ENCODE measurements at places on chromosomes 1 and 21.

DNA sequence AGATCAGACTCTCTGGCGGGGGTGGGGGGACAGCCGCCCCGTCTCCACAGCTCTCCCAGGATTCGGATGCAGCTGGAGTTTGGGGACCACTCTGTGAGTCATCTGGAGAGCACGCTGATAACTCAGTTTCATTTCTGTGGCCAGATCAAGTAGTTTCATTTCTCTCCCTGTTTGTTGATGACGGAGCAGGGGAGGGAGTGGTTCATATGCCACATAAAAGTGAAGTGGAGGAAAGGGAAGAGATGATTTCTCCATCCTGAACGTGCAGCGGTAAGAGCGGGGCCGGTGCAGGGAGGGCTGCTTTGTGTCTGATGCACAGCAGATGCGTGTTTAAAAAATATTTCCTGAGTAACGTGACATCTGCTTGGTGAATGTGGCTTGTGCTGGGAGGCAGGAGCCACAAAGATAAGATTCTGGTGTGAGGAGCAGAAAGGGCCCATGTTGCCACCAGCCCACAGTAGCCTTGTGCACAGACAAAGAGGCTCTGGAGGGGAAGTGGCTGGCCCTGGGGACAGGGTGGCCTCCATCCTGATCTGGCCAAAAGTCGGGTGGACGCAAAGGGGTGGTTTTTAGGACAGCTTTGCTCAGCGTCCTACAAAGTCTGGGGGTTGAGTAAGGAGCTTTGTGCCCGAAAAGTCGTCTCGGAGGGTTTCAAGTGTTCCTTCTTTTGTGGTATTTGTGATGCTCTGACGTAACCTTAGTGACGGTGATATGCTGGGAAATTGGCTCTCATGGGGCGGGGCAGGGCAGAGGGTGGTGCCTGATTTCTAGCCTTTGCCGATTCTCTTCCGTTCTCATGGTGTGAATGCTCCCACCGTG lies at the start of gene MX2:
MX2 (plus strand) TSS at position 242 of the 819 bp plus-strand sequence. CDS start 14,880 bp downstream, outside the sequence.
- no peak for DNase-seq

- DNase-seq: peak; percentile 57
Observed at GRCh38 chr1:184296466-184297243, 90.2 kb upstream of the C1orf21 start.

DNA sequence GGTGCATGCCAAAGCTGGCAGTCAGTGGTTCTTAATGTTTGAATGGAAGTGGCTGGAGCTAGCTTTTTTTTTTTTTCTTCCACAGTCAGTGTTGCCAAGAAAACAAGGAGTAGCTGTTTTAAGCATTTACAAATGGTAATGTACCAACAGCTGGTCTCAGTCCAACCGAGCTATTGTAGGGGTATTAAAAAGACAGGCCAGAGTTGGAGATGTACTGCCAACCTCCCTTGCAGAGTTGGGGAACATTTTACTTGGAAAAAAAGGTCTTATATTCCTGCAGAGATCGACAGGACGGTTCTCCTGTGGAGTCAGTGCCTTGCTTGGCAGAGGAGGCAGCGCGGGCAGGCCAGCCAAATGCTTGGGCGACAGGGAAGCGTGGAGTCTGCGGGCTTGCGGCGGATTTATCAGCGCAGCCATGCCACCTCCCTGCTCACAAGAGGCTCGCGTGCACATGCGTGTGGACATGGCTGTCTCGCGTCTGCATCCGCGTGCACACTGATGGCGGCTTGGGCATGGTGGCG lies 338.1 kb downstream of the RPS6KC1 start:
- peak; percentile 70 for DNase-seq

DNA sequence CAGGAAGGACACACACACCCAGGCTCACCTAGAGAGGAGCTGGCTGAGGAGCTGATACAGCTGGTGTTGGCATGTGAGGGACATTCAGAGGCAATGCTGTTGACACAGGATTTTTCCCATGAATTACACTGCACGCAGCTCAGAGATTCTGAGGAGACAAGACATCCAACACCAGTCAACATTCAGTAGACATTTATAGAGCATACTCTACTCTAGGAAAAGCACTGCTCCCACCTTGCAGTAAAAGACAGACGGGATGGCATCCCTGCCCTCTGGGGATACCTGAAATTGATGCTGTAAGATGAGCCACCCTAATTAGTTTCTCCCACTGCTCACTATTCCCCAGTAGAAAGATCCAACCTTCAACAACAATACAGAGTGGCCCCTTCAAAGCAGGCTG lies 5.1 kb downstream of the LYPD8 start:
- DNase-seq: no peak

GRCh38 chr1:15477646-15478212 lies 1.8 kb downstream of the CELA2B start:
- no peak for DNase-seq

DNA sequence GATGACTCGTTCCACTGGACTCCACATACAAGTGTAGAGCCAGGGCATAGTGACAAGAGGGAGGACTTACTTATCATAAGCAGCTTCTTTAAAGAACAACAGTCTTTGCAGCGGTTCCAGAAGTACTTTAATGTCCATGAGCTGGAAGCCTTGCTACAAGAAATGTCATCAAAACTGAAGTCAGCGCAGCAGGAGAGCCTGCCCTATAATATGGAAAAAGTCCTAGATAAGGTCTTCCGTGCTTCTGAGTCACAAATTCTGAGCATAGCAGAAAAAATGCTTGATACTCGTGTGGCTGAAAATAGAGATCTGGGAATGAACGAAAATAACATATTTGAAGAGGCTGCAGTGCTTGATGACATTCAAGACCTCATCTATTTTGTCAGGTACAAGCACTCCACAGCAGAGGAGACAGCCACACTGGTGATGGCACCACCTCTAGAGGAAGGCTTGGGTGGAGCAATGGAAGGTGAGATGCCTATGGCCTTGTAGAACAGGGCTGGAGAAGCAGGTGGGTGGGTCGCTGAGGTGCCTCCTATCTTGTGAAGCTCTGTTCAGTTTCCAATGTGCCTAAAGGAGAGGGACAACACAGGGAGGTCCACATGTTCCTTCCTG lies 12.1 kb downstream of the MIA3 start:
- DNase-seq: no peak

GRCh38 chr1:33379631-33380354 lies 51.1 kb downstream of the PHC2 start:
- no peak for DNase-seq

- peak; percentile 78 for DNase-seq
Observed at GRCh38 chr1:224289396-224289795, 40.6 kb downstream of the NVL start.

GRCh38 chr1:41434306-41434705 lies 50.2 kb downstream of the EDN2 start:
- DNase-seq: no peak

GRCh38 chr1:25795946-25796810 lies 3.8 kb upstream of the SELENON start:
- no peak for DNase-seq

DNA sequence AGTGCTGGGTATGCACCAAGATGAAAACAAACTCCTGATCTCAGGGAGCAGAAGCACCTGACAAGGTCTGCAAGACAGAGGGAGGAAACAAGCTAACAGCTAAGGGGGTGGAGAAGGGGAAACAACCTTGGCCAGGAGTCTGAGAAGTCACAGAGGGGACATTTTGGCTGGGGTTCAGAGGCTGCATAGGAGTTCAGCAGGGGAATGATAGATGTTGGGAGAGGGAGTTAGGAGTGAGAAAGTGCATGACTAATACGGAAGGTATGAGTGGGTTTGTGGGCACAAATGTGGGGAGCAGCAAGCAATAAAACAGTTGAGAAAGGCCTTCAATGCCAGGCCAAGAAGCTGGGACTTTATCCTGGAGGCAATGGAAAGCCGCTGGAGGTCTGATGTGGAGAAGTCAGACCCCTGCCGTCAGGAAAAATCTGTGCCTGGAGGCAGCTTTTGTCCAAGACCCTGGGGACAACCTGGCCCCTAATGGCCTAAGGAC lies 16.4 kb downstream of the EPHA2 start:
- DNase-seq: no peak

- DNase-seq: no peak
Observed at GRCh38 chr21:26095131-26095530, 75.4 kb downstream of the APP start.

- no peak for DNase-seq
Observed at GRCh38 chr1:243435836-243436235, 180.0 kb downstream of the SDCCAG8 start.

DNA sequence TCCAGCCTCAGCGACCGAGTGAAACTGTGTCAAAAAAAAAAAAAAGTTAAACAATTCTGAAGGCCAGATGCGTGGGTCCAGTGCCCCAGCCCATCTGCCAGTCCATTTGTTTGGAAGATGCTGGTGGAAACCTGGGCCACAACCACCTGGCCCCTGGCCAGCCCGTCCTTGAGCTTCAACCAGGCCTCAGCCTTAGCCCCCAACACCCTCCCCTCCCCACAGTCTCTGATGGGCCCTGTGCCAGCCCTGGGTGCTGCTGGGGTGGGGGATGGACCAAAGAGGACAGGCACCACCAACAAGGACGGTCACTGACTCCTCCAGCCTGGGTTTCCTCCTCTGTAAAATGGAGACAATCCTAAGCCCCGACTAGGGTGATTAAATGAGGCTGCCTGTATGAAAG lies 19.6 kb upstream of the PLEKHG5 start:
- no peak for DNase-seq

GRCh38 chr1:42189931-42190853 lies 25.6 kb upstream of the GUCA2A start:
- DNase-seq: no peak

- no peak for DNase-seq
Observed at GRCh38 chr1:231653632-231654031, 27.0 kb downstream of the DISC1 start.

DNA sequence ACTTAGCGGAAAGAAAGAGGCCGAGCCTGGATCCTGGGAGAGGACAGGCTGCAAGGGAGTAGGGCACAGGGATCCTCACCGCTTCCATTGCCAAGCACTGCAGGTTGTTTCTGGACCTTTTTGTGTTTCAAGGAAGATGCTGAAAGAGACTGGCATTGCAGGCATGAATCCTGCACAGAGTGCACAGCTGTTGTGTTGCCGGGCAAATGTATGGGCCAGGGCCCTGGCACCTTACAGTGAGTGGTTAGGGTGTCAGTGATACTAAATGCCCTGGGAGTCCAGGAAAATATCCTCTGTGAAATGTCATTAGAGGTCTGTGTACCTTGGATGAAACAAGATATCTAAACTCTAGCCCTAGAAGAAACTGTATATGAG lies 145.5 kb upstream of the FGGY start:
- DNase-seq: no peak

- peak; percentile 17 for DNase-seq
Observed at GRCh38 chr1:72915581-72915980, 633.2 kb upstream of the NEGR1 start.

GRCh38 chr1:228304766-228305395 lies 97.0 kb downstream of the OBSCN start:
- DNase-seq: no peak

DNA sequence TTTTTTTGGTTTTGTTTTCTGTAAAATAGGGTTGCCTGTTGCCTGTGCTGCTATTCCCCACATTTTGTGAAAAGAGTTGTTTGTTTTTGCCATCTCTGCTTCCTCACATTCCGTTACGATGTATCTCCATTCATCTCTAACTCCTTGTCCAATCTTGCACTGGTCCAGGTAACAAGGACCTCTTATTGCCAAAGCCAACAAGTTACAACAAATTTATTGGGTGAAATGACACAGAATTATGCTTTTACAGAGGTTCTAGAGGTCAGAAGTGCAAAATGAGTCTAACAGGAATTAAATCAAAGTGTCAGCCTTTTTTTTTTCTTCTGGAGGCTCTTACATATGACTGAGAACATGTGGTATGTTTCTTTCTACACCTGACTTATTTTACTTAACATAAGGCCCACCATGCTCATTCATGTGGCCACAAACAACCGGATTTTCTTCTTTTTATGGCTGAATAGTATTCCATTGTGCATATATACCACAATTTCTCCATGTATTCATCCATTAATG lies 787.9 kb upstream of the B3GALT2 start:
- DNase-seq: no peak

GRCh38 chr1:41537251-41537650 lies 52.8 kb upstream of the EDN2 start:
- no peak for DNase-seq

DNA sequence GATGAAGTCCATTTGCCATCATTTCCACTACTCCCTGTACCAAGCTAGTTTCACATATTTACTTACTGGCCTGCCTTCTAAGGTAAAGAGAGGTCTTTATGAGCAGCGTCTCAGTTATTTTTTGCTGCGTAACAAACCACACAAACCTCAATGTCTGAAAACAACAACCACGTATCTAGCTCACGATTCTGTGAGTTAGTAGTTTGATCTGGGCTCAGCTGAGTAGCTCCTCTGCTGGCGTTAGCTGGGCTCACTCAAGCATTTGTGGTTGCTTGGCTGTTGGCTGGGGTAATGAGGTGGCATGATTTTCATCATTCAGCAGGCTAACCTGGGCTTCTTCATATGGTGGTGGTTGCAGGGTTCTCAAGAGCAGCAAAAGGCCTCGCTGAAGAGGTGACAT lies 225.4 kb downstream of the FOXD2 start:
- DNase-seq: no peak

- no peak for DNase-seq
Observed at GRCh38 chr1:162197615-162198421, 128.3 kb downstream of the NOS1AP start.

- no peak for DNase-seq
Observed at GRCh38 chr1:77706321-77706720, 23.9 kb upstream of the ZZZ3 start.

DNA sequence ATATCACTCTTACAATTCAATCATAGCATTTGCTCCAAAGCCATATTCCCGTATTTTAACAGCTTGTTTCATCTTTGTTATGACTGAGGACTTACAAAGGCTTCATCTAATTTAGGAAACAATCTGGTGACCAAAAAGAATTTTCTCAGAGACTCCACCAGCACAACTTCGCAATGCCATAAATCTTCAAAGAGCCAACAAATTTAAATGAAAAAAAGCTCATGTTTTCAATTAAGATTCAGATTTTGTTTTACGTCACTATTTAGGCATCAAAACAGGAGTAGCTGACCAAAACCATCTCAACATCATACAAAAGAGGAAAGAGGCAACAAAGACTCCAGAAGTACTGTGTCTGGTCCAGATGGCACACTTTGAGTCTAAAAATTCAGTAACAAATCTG lies 373.3 kb downstream of the TTLL7 start:
- peak; percentile 70 for DNase-seq

GRCh38 chr1:234170067-234170466 lies 203.2 kb upstream of the COA6 start:
- DNase-seq: no peak

DNA sequence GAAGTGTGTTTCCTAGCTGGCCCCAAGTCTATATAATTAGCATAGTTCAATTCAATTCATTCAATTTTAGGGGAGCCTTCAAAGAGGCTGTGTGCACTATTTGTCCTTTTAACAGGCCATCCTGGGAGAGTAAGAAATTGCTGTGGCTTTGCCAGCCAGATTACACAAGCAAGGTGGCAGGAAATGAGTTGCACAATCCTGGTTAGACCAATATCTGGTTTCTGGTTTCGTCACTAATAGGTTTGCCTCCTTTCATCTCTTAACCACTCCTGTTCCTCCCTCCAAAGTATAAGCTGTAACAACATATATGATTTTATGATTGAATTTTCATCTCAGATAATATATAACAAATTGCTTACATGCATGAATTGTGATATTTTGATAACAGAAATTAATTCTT lies 84.1 kb upstream of the NEGR1 start:
- DNase-seq: no peak

GRCh38 chr1:43466403-43466802 lies 12.7 kb upstream of the HYI start:
- no peak for DNase-seq
